ENCODE measurements at places on chromosomes 11 and 22.

DNA sequence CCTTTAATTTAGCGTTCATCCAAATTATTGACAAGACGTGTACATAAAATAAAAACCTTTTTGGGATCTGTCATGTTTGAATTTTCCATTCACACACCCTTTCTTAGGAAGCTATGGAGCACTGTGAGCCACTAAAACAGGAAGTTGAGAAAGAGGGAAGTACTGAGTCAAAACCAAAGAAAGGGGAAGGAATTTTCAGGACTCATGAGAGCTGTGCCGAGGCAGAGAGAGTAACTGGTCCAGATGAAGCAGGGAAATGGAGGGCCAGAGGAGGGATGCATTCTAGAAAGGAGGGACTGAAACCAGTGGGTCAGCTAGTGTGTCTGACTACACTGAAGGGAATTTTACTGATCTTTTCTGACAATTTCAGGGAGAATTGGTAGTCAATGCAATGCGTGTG, 24.9 kb downstream of the APLP2 start:
- DNase-seq, result no peak

DNA sequence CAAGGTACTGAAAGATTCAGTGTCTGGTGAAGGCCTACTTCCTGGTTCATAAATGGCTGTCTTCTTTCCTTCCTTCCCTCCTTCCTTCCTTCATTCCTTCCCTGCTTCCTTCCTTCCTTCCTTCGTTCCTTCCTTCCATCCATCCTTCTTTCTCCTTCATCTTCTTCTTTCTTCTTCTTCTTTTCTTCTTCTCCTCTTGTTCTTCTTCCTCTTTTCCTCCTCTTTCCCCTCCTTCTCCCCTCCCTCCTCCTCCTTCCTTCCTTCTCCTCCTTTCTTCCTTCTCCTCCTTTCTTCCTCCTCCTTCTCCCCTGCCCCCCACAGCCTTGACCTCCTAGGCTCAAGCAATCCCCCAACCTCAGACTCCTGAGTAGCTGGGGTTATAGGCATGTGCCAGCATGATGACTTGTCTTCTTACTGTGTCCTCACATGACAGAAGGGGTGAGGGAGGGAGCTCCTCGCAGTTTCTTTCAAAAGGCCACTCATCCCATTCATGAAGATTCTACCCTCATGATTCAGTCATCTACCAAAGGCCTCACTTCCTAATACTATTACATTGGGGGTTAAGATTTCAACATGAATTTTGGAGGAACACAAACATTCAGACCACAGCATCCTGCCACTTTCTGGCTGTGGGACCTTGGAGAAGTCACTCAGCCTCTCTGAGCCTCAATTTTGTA, 22.6 kb upstream of the CCDC134 start:
- DNase-seq, result no peak

GRCh38 chr11:63614136-63614671, at the start of gene PLAAT3:
TSS of gene PLAAT3 (minus strand) at chr11:63614433. CDS start at chr11:63614014, 419 bp downstream.
- no peak for DNase-seq

- DNase-seq, result no peak
These were observed 1.4 kb downstream of the CCDC73 start for GRCh38 chr11:32792948-32793475.

- DNase-seq, result no peak
These were observed 56.0 kb downstream of the DCUN1D5 start for GRCh38 chr11:103035791-103036434.
